ENCODE measurements at places on chromosomes 6 and 20.
A peak's percentile ranks its signal among the peaks of the same experiment; 100 is the strongest.

DNA sequence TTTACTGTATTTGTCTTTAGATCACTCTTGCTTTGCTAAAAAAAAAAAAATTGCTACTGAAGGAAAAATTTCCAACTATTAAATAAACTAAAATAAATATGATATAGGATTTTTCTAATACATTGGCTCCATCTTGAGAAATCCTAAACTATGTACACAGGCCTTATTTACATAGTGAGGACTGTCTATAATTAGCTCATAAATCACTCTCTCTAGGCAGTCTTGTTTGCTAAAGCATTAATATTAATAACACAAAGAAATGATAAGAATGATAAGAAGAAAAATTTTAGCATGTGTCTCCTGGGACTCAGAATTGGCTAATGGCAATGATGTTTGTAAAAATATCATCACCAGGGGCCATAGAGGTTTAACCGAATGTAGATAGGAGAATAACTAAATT, 13.3 kb upstream of the CRYBG1 start:
- DNase-seq: no peak

DNA sequence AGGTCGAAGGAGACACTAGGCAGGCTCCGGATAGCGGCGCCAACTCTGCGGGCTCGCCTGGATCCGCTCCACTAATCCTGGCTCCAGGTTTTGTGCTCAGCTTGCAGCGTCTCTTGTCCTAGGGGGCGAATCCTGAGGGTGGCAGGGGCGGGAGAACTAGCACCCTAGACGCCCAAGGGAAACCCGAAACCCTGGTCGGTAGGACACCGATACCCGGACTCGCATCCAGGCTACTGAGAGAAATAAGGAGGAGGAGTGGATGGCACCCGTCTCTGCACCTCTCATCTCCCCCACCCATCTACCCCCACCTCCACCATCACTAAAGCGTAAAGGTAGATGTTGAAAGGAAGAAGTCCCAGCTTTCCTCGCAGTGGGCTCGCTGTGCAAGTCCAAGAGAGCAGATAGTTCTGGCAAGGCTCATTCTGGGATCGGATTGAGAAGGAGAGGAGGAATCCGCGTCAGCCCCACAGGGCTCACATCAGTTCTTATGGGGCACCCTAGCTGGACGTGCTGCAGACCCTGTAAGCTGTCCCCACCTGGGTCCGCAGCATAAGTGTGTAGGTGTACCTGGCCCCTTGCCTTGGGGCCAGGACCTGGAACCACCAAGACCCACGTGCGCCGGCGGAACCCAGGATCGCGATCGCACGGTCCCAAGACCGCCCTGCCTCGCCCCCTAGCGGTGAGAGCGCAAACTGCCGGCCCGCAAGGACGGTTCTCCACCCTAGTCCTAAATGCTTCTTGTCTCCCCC, 6.9 kb downstream of the SLC32A1 start:
- peak; percentile 64 for DNase-seq

DNA sequence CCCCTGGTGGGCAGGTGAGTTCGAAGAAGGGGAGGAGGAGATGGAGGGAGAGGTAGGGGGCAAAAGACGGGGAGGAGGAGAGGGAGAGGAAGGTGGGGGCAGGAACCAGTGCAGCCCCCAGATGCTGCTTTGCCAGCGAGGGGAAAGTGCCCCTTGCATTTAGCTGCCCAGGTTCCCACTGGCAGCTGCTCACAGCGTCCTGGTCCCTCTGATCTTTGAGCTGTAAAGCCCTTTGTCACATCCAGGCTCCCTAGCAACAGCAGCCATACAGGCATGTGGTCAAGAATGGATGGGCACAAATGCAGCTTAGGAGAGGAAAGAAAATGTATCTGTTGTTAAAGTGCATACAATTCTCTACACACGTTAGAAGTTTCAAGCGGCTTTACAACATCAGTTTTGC, 160.9 kb downstream of the CD83 start:
- no peak for DNase-seq

GRCh38 chr6:157561414-157561790, 180.4 kb downstream of the ZDHHC14 start:
- no peak for DNase-seq

DNA sequence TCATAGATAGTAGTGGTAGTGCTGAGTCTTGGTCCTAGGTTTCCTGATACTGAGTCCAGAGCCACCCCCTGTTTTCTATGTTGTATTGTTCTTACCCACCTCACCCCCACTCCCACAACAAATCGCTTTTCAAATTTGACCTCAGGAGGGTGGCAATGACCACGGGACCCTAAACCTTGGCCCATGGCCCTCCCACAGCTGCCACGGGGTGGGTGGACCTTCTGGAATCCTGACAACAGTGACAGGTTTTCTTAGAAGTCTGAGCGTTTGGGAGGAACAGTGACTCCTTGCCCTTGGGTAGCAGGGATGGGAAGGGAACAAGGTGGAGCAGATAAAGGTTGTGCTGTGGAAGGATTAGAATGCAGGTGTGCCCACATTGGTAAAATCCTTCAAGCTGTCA, 36.9 kb downstream of the TGM3 start:
- DNase-seq: no peak

GRCh38 chr20:53921443-53921973, 148.9 kb downstream of the BCAS1 start:
- DNase-seq: no peak

DNA sequence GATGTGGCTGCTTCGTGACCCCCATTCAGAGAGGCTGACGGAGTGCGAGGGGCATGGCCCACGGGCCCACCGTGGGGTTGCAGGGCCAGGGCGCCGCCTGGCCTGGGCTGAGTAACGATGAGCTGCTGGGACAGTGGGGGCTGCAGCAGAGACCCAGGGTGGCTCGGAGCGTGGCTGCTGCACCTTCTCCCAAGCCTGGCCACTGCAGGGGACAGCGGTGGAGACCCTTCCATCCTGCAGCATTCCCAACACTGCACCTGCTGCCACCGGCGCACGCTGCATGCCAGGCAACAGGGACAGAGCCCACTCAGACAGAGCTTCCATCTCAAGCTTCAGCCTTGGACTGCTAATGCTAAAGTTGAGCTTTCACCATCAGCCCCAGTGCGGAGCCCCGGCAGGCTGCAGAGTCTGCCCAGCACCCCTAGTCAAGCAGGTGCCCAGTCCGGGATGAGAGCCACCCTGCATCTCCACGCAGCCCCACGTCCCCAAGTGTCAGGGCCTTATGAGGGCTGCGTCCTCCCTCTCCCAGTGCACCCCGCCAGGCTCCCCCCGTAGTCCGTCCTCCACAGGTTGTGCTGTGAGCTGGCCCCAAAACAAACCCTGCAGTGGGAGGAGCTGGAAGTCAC, 89.4 kb upstream of the AFDN start:
- no peak for DNase-seq

GRCh38 chr6:51814418-51814817, 273.0 kb downstream of the PKHD1 start:
- no peak for DNase-seq
